ENCODE measurements at places on chromosomes 16 and 17.
A peak's percentile ranks its signal among the peaks of the same experiment; 100 is the strongest.

- DNase-seq, result no peak
Observed at GRCh38 chr16:81012974-81013373, 6.0 kb downstream of the CENPN start.

- peak; percentile 38 for DNase-seq
Observed at GRCh38 chr16:1474796-1475551, at the start of gene CLCN7. CLCN7 (minus strand) TSS chr16:1475028; CDS start chr16:1474974, 54 bp downstream.

- no peak for DNase-seq
Observed at GRCh38 chr16:14029658-14030057, 41.5 kb upstream of the MRTFB start.

DNA sequence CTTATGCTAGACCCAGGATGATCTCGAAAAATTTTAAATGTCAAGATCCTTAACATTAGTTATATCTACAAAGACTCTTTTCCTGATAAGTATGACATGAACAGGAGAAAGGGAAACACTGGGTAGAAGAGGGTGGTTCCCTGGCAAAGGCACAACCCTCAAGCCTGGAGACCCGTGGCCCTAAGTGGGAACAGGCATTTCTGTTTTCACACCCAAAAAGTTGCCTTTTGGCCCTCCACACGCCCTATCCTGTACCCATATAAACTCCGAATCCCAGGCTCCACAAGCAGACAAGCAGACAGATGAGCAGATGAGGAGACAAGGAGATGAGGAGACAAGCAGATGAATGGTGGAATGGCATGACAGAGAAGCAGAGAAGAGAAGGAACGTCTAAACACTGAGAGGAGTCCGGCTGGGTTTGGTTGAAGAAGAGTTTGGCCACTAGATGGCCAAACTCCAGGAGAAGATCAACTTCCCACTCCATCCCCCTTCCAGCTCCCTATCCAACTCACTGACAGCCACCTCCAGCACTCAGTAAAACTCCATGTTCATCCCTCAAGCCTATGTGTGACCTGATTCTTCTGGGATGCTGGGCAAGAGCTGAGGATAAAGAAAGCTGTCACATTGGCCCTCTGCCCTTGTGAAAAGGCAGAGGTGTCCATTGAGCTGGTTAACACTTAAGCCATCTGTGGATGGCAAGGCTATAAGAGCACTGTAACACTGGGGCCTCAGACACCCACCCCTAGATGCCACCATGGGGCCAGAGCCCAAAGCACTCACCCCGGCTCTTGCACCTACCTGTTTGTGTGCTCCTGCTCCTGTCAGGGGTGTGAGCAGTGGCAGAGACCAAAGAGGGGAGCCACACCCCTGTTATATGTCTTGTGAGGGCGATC lies 139.6 kb upstream of the FAM20A start:
- DNase-seq, result no peak

- no peak for DNase-seq
Observed at GRCh38 chr17:744937-745336, 7.1 kb downstream of the GEMIN4 start.

GRCh38 chr17:18944646-18945045 lies 7.3 kb upstream of the SLC5A10 start:
- DNase-seq, result no peak

DNA sequence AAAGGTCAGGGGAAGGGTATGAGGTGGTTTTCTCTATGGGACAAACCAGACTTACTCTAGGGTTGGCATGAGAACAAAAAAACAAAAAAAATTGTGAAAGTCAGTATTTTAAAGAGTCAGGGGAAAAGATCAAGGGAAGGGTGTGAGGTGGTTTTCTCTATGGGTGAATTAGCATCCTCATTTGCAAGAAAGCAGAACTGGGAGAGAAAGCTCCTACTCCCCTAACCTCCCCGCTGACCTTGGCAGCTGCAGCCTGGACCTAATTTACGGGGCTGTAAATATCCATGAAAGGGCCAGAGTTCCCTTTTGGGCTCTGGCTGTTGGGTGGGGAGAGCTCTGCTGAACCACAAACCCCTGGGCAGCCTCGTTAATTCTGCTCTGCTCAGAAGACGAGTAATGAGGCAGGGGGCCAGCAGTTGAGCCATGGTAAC lies 10.6 kb downstream of the RHBDL3 start:
- no peak for DNase-seq

GRCh38 chr16:4226251-4227039 lies 15.4 kb downstream of the SRL start:
- DNase-seq, result no peak

DNA sequence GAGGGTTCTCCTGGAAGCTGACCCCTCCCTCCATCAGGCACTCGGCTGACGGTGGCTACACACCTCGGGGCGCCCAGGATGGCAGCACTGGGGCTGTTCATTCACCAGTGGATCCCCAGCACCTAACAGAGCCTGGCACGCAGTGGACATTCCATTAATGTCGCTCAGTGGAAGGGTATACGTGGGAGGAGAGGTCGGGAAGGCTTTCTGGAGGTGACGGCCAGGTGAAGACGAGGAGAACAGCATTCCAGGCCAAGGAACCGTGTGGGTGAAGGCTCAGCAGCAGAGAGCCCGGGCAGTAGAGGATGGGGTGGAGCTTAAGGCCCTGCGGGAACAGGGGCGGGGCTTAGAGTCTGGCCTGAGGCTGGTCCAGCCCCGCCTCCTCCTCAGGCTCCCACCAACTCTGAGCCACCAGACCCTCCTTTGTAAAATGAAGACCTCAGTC lies 2.5 kb upstream of the HS3ST6 start:
- peak; percentile 27 for DNase-seq

DNA sequence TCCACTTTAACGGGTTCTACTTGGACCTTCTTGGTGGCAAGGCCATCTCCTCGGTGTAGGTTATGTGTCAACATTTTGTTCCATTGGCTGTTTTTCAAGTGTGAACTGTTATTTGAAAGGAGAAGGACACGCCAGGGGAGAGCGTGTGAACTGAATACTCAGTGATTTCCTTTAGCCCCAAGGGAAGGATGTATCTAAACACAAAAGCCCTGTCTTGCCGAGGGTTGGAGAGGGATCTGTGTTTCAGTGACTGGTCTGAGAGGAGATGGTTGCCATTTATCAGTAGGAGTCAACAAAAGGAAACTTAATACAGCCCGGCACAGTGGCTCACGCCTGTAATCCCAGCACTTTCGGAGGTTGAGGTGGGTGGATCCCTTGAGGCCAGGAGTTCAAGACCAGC lies 50.0 kb downstream of the USP10 start:
- DNase-seq, result no peak

GRCh38 chr17:52158450-52159042 lies at the start of gene CA10:
CA10 (minus strand) TSS chr17:52158714.
- no peak for DNase-seq

DNA sequence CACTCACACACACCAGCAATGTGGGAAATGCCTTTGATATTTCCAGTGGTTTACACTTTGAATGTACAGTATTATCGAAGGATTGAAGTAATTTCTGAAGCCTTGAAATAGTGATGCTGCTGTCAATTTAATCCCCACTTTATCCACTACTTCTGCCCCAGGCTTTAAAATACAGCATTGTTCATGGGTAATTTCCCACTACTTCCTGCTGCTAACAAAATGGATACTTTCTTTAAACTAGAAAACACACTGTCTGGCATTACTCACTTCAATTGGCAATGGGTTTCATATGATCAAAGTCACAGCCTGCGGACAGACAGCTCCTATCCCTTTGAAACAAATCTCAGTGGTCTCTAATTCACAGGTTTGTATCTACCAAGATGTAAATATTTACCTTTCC lies 292.2 kb downstream of the CDH11 start:
- no peak for DNase-seq

DNA sequence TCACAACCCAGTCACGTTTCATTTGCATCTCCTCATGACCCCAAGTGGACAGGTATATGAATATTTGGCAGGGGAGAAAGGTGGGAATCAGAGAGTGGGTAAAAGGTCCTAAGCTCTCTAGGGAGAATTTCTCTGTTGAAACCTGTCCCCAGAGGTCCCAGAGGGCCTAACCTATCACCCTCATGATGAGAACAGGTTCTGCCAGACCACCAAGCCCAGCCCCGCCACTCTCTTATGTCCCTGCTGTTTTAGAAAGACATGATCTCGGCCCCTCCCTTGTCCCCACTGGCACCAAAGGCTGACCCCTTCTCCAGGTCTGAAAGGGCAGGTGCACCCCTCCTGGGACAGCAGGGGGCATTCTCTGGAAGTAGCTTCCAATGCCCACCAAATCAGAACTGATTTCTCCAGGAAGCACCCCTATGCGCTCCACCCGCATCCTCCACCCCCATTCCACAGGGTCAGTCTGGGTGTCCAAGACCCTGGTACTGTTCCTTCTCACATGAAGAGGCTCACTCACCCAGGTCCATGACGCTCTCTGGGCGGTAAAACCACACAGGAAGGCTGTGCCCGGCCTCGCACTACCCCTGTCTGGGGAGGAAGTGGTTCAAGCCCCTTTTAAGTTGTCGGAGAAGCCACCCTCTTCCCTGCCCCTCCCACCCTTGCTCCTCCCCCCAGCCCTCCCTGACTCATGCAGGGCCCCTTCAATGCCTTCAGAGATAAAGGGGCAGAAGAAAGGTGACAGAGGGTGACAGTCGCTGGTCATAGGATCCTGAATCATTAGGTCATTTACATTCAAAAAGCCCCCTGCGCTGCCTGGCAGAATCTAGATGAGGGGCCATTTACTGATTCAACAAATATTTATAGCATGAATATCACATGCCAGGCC lies at the start of gene CCR7:
Gene CCR7, minus strand, starts transcription at position 590 of the 886 bp plus-strand sequence. Its CDS starts 63 bp downstream, at position 527.
- DNase-seq, result no peak

- DNase-seq, result no peak
Observed at GRCh38 chr17:49197346-49197998, 12.9 kb downstream of the GNGT2 start.

DNA sequence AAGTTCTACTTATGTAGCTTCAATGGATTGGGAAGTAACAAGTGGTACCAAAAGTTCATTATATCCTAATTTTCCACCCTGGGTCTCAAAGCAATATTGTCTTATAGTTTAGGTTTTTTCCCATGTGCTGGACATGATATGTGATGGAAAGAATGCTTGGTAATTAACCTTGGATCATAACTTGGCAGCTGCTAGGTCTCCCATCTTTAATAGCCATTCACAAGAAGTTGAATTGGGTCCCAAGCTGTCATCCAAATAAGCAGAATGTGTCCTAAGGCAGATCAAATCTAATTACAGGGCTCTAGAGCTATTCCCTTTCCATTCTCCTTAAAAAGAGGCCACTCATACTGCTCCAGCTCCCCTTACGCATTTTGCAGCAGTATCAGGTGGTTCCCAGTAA lies 44.7 kb upstream of the KCNJ16 start:
- DNase-seq, result no peak

- DNase-seq, result no peak
Observed at GRCh38 chr16:69706256-69706974, 19.9 kb downstream of the NQO1 start.

- DNase-seq, result no peak
Observed at GRCh38 chr17:58278661-58279015, 2.1 kb downstream of the MPO start.

DNA sequence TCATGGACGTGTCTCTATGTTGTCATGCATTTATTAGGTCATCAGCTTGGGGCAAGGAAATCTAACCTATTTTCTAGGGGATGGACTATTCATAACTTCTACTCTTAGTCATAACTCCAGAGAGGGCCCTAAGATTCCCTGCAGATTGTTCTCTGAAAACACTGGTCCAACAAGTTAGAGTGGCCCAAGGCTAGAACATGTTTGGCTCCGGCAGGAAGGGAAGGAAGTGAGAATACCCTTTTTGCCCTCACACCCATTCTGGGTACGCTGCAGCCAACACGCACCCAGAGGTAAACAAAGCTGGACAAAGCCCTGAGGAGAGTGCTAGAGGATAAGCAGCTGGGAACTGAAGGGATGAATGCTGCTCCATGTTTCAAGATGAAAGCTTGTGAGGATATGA lies 9.9 kb downstream of the C16orf86 start:
- DNase-seq, result no peak

DNA sequence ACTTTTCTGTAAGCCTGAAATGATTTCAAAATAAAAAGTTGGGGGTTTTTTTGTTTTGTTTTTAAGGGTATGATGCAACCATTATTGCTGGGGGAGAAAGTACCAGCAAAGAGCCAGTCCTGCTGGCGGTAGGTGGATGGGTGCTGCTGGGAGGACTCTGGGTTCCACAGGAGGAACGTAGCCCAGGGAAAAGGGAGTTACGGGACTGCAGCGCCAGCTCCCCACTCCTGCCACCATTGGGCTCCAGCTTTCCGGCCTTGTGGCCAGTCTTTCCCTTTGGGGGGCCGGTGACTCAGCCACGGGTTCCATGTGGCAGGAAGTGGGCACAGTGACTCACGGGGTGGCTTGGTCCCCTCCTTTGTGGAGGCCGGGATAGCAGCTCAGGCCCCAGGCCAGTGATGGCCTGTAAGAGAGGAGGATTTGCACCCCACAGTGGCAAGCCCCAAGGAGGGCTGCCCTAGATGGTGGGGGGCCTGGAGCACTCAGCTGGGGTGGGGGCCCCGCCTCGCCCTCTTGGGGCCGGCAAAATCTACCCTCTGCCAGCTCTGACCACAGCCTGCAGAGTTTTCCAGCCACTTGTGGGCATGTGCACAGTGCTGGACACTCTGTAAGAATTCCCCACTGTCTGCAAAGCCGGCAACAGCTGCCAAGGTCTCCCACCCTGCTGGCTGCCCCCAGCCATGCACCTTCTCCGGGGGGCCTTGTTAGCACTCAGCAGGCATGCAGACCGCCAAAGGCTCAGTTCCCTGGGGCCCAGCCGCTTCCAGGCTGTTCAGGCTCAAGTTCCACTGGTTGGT lies 30.4 kb downstream of the SOCS3 start:
- DNase-seq, result no peak

- no peak for DNase-seq
Observed at GRCh38 chr16:22912654-22913053, 98.7 kb downstream of the HS3ST2 start.

DNA sequence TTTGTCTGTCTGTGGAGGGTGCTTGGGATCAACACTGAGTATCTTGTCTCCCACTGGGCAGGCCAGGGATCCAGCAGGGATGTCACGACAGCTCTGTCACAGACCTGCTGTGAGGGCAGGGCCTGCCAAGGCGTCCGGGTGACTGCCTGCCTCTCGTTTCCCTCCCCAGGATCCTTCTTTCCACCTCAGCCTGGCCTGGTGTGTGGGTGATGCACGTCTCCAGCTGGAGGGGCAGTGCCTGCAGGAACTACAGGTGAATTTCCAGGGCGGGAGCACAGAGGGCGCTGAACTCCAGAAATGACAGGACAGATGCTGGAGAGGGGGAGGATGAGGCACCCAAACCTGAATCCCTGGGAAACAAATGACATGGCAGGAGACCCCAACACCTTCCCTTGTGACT lies 6.8 kb upstream of the MMP15 start:
- no peak for DNase-seq

All from DMS 273 treated with DMSO at 0.1 percent for 48 hours (cell line).